Thyroid gland (tissue), 4 donors: ENCODE measurements at places on chromosomes 16 and 17. TPM values are rescaled to one million over a fixed set of nuclear protein-coding genes. Genes with fewer than 3 reads are reported as not detected.

- H3K4me1 ChIP-seq, result no peaks in the 10 kb centered on the region
- H3K4me3 ChIP-seq, result no peak overlapping the region
- DNase-seq, result no peak
- H3K36me3 ChIP-seq, result no peaks in the 10 kb centered on the region
These were observed 153.4 kb downstream of the TMEM114 start for GRCh38 chr16:8436931-8437330.

GRCh38 chr16:69318177-69318910 is 7.2 kb downstream of the VPS4A start:
- no peak overlapping the region for H3K27ac ChIP-seq
- no peak overlapping the region for H3K4me3 ChIP-seq
- H3K4me1 ChIP-seq, result peaks cover 2% of the 10 kb centered on the region
- H3K27me3 ChIP-seq, result no peaks in the 10 kb centered on the region

GRCh38 chr16:1215574-1216295 is 9.3 kb downstream of the TPSG1 start:
- H3K4me3 ChIP-seq, result no peak overlapping the region
- DNase-seq, result no peak
- no peak overlapping the region for H3K27ac ChIP-seq
- H3K27me3 ChIP-seq, result no peaks in the 10 kb centered on the region
- no peaks in the 10 kb centered on the region for H3K4me1 ChIP-seq

- H3K36me3 ChIP-seq, result no peaks in the 10 kb centered on the region
- H3K27ac ChIP-seq, result no peak overlapping the region
- H3K4me1 ChIP-seq, result no peaks in the 10 kb centered on the region
- no peak for DNase-seq
- no peak overlapping the region for H3K4me3 ChIP-seq
- H3K27me3 ChIP-seq, result no peaks in the 10 kb centered on the region
These were observed 38.4 kb upstream of the FOXF1 start for GRCh38 chr16:86471896-86472295.

- H3K36me3 ChIP-seq, result peaks cover 13% of the 10 kb centered on the region
- no peaks in the 10 kb centered on the region for H3K27me3 ChIP-seq
- H3K4me1 ChIP-seq, result no peaks in the 10 kb centered on the region
- DNase-seq, result no peak
- no peak overlapping the region for H3K4me3 ChIP-seq
- no peak overlapping the region for H3K27ac ChIP-seq
These were observed 54.9 kb downstream of the SIAH1 start for GRCh38 chr16:48330189-48330840.

DNA sequence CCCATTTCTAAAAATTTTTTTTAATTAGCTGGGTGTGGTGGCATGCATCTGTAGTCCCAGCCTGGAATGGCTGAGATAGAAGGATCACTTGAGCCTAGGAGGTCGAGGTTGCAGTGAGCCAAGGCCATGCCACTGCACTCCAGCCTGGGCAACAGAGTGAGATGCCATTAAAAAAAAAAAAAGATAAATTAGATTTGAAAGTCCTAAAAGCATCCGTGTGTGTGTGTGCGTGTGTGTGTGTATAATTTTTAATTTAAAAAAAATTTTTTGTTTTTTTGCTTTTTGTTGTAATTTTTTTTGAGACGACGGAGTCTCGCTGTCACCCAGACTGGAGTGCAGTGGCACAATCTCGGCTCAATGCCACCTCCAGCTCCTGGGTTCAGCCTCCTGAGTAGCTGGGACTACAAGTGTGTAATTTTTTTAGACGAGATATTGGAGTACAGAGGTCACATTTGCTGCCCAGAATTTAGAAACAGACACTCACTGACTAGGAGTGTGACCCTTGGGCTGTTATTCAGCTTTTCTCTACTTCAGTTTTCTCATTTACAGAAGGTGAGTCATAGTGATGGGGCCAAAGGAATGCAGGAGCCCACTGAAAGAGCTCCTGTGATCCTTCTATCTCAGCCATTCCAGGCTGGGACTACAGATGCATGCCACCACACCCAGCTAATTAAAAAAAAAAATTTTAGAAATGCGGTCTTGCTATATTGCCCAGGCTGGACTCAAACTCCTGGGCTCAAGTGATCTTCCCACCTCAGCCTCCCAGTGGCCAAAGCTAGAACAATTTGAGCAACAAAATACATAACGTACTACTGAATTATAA is 25.5 kb upstream of the TBX4 start:
- H3K4me1 ChIP-seq, result no peaks in the 10 kb centered on the region
- H3K27me3 ChIP-seq, result no peaks in the 10 kb centered on the region
- H3K27ac ChIP-seq, result no peak overlapping the region
- DNase-seq, result no peak
- no peak overlapping the region for H3K4me3 ChIP-seq
- no peaks in the 10 kb centered on the region for H3K36me3 ChIP-seq

DNA sequence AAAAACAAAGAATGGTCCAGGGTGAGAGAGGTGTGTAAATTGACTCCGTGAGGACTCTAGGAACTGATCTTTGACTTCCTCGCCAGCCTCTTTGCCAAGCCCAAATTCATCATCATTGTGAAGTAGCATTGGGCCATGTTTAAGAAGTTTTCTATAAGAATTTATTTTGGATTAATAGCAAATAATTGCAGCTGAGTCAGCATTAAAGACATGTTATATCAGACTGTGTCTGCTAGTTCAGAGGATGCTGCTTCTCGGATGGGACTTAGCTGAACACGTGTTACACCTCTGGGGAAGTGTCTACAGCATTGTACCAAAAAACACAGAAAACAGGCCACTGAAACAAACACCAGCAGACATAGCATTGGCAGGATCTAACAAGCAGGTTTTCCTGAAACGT is 366.6 kb downstream of the CDH13 start:
- H3K4me1 ChIP-seq, result no peaks in the 10 kb centered on the region
- H3K4me3 ChIP-seq, result no peak overlapping the region
- no peak for DNase-seq
- H3K36me3 ChIP-seq, result no peaks in the 10 kb centered on the region
- H3K27ac ChIP-seq, result no peak overlapping the region
- no peaks in the 10 kb centered on the region for H3K27me3 ChIP-seq

DNA sequence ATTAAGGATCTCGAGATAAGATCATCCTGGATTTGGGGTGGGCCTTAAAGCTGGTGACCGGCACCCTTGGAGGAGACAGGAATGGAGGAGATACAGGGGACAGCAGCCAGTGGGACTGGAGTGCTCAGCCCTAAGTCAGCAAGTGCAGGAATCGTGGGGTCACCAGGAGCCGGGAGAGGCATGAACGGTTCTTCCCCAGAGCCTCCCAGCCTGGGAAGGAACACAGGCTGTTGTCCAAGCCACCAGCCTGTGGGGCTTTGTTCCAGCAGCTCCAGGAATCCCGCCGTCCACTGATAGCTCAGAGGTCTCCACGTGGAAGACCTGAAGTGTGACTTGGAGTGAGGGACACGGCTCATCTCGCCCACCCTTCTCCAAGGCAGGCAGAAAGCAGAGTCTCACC is 2.5 kb upstream of the WDR45B start:
- DNase-seq, result no peak
- H3K4me1 ChIP-seq, result peaks cover 13% of the 10 kb centered on the region
- no peaks in the 10 kb centered on the region for H3K27me3 ChIP-seq
- H3K4me3 ChIP-seq, result no peak overlapping the region
- H3K27ac ChIP-seq, result no peak overlapping the region
- no peaks in the 10 kb centered on the region for H3K36me3 ChIP-seq

DNA sequence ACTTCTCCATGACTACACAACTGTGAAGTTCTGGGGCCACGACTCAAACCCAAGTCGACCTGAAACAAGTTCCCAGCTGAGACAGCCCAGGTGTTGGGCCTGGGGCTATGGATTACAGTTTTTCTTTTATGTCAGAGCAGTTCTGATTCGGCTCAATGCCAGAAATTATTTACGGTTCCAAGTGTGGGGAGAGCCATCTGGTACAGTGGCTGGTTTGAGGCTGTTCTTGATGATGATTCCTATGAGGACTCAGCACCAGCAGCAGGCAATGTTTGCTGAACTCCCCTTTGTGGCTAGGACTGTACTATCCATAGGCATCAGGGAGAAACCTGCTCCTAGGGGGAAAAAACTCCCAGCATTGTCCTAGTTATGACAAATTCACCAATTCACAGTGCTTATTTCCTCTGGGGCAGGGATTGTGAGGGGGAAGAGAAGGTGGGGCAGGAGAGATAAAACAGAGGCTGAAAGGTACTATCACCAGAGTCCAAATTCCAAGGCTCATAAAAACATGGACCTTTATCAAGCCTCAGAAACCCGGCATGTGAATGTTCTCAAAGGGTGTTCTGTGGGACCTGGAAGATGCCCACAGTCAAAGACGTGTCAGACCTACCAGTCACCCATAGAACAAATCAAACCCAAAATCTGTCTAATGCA is 18.2 kb upstream of the CMTM4 start:
- no peak overlapping the region for H3K27ac ChIP-seq
- no peak for DNase-seq
- H3K4me1 ChIP-seq, result no peaks in the 10 kb centered on the region

DNA sequence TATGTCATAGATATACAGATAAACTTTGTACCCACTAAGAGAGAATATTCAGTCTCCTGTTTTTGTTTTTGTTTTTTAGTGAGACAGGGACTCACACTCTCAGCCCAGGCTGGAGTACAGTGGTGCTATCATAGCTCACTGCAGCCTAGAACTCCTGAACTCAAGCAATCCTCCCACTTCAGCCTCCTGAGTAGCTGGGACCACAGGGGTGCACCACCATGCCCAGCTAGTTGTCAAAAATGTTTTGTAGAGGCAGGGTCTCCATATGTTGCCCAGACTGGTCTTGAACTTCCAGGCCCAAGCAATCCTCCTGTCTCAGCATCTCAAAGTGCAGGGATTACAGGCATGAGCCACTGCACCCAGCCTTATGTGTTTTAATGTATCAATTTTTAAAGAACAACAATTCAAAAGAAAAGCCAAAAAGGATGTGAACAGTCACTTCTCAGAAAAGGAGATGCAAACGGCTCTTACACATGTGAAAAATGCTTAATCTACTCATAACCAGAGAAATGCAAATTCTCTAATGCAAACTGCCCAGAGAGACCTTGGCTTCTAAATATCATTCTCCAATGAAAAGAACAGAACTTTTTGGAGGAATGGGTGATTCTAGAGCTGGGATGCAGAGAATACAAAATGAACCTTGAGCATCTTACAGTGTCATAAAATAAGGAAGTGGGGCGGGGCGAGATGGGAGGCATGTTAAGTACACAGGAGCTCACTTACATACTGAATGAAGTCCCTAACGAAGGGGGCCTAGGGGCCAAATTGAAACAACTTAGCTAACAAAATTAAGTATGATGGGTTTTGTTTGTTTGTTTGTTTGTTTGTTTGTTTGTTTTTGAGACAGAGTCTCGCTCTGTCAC is 7.3 kb upstream of the CMTM3 start:
- H3K27me3 ChIP-seq, result no peaks in the 10 kb centered on the region
- H3K4me1 ChIP-seq, result no peaks in the 10 kb centered on the region
- H3K27ac ChIP-seq, result no peak overlapping the region
- no peaks in the 10 kb centered on the region for H3K36me3 ChIP-seq
- no peak for DNase-seq

- no peaks in the 10 kb centered on the region for H3K27me3 ChIP-seq
- no peak for DNase-seq
- no peaks in the 10 kb centered on the region for H3K36me3 ChIP-seq
- H3K4me3 ChIP-seq, result no peak overlapping the region
- peaks cover 11% of the 10 kb centered on the region for H3K4me1 ChIP-seq
- no peak overlapping the region for H3K27ac ChIP-seq
These were observed 2.7 kb downstream of the CDH15 start for GRCh38 chr16:89174055-89174827.

DNA sequence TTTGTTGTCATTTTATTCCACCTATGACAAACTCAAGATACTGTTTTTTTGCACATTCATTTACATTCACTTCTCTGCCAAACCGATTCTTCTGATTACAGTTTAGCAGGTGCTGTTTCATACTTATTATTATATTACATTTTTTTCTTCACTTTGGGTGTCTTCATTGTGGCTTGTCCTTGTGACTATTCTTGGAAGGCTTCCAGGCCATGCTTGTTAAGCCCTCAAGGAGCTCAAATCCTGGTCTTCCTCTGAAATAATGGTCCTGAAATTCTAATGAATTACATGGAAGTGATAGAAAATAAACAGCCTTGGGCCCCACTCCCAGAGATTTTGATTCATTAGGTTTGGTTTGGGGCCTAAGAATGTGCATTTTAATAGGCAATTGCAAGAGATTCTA is 1.4 kb downstream of the KRTAP2-4 start:
- no peaks in the 10 kb centered on the region for H3K27me3 ChIP-seq
- no peaks in the 10 kb centered on the region for H3K36me3 ChIP-seq
- H3K4me1 ChIP-seq, result no peaks in the 10 kb centered on the region
- DNase-seq, result no peak
- H3K4me3 ChIP-seq, result no peak overlapping the region
- H3K27ac ChIP-seq, result no peak overlapping the region

- H3K4me3 ChIP-seq, result no peak overlapping the region
- peak overlapping the region; percentile 57 for H3K27ac ChIP-seq
- peaks cover 29% of the 10 kb centered on the region for H3K4me1 ChIP-seq
- no peaks in the 10 kb centered on the region for H3K36me3 ChIP-seq
- no peaks in the 10 kb centered on the region for H3K27me3 ChIP-seq
These were observed 156.7 kb downstream of the ZNF423 start for GRCh38 chr16:49698931-49699840.

DNA sequence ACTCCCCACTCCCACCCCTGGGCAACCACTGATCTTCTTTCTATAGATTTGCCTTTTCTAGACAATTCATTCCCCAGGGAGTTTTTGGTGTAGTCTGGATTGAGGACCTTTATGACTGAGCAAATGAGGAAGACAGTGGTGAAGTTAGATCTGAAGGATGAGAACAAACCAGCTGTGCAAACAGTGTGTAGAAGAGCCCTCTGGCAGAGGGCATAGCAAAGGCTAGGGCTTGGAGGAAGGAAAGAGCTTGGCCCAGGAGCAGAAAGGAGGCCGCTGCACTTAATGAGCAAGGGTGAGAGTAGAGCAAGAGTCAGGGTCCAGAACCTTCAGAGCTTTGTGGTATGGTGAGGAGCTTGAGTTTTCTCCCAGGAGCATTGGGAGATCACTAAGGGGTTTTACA is 352.7 kb downstream of the CA10 start:
- H3K27me3 ChIP-seq, result no peaks in the 10 kb centered on the region
- H3K27ac ChIP-seq, result no peak overlapping the region
- no peak for DNase-seq
- no peak overlapping the region for H3K4me3 ChIP-seq
- no peaks in the 10 kb centered on the region for H3K36me3 ChIP-seq
- H3K4me1 ChIP-seq, result no peaks in the 10 kb centered on the region

- DNase-seq, result no peak
- peaks cover 14% of the 10 kb centered on the region for H3K36me3 ChIP-seq
- H3K4me1 ChIP-seq, result peaks cover 4% of the 10 kb centered on the region
- H3K27ac ChIP-seq, result no peak overlapping the region
- H3K4me3 ChIP-seq, result no peak overlapping the region
- H3K27me3 ChIP-seq, result no peaks in the 10 kb centered on the region
These were observed 7.3 kb downstream of the TRIM65 start for GRCh38 chr17:75889454-75889853.

The TAT gene
- not detected for total RNA-seq

The MYL11 gene
- total RNA-seq, result not detected

The STX1B gene
- total RNA-seq, result not detected

The PLA2G10 gene
- not detected for total RNA-seq

The GUCY2D gene
- total RNA-seq, result not detected

The PLK1 gene
- total RNA-seq, result 2.7 TPM

The TVP23A gene
- 0.45 TPM for total RNA-seq

The CTF1 gene
- total RNA-seq, result 5.9 TPM
